ENCODE measurements at places on chromosomes 1 and 21. TPM values are rescaled to one million over a fixed set of nuclear protein-coding genes. Genes with fewer than 3 reads are reported as not detected.

- DNase-seq, result no peak
These were observed 109.1 kb upstream of the USH2A start for GRCh38 chr1:216532251-216532798.

DNA sequence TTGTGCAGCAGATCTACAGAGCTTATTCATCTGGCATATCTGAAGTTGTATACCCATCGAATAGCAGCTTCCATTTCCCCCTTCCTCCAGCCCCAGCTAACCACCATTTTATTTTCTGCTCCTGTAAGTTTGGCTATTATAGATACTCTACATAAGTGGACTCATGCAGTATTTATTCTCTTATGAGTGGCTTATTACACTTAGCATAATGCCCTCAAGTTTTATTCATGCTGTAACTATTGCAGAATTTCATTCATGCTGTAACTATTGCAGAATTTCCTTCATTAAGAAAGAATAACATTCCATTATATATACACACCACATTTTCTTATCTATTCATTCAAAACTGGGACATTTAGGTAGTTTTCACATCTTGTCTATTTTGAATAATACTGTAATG is 30.5 kb upstream of the IFI16 start:
- no peak for DNase-seq

- DNase-seq, result no peak
These were observed 7.8 kb upstream of the P3R3URF start for GRCh38 chr1:46183926-46184557.

DNA sequence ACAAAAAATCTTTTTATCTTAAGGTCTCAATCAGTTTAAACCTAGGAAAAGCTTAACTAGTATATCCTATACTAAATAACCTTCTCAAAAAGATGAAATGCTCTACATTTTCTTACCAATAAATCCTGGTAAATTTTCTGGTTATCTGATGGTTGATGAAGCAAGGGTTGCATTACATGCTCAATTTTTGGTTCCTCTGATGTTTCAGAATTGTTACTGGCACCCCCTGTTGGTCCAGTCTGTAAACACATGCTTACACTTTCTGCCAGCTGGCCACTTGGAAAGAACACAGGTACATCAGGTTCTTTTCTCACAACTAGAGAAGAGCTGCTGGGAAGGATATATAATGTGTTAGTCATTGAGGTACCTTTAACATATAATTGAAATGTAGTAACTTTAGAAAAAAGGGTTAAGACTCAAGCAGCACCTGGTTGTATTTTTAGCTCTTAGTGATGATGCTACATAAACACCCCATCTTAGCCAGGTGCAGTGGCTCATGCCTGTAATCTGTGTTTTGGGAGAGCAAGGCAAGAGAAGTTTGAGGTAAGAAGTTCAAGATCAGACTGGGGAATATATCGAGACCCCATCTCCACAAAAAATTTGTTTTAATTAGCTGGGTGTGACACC is 30.9 kb upstream of the TAL1 start:
- DNase-seq, result no peak

DNA sequence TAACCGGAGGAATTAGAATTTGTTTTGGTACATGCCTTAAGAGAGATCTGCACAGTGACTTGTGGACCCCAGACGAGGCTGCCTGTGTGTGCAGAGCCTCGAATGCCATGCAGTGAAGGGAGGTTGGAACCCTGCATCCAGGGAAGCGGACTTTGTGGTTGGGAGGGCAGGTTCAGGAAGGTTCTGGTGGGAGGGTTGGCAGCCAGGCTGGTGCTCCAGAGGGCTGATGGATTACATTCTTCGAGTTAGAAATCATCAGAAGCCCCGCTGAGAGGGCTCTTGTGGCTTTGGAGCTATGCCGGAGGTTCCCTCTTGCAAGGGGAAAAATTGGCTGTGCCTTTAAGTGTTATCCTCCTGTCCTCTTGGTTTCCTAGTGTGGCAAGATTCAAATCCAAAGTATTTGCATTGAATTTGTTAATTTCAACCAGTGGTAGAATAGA is 21.1 kb downstream of the ROR1 start:
- no peak for DNase-seq

GRCh38 chr1:89962742-89963075 is 32.2 kb upstream of the ZNF326 start:
- no peak for DNase-seq

GRCh38 chr21:41684381-41685245 is 82.2 kb downstream of the RIPK4 start:
- DNase-seq, result no peak

The SPRR2G gene
- total RNA-seq, result not detected

The MLLT11 gene
- total RNA-seq, result 3.2 TPM
